ENCODE measurements at places on chromosomes 2 and 18. TPM values are rescaled to one million over a fixed set of nuclear protein-coding genes. Genes with fewer than 3 reads are reported as not detected.

DNA sequence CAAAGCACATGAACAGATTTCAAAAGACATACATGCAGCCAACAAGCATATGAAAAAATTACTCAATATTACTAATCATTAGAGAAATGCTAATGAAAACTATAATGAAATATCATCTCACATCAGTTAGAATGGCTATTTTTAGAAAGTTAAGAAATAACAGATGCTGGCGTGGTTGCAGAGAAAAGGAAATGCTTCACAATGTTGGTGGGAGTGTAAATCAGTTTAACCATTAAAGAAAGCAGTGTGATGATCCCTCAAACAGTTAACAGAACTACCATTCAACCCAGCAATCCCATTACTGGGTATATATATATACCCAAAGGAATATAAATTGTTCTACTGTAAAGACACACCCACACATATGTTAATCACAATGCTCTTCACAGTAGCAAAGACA is 117.7 kb upstream of the SETBP1 start:
- DNase-seq: no peak

DNA sequence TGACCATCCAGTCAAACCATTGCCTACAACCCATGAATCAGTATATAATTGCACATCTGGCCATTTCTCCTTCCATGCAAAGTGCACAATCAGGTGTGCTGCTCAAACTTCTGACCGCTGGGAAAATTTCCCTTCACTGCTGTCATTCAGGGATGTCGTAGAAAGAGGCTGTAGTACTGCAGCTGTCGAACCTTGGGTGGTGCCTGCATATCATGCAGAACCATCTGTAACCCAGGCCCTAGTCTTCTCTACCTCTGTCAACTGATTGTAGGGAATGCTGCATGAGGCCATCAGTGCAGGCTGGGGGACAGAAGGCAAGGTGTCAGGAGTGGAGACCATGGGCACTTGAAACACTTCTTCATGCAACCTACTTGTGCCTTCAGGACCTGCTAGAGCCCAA is 267.5 kb downstream of the CALCRL start:
- DNase-seq: no peak

GRCh38 chr2:25606892-25607291 is 66.5 kb downstream of the DTNB start:
- DNase-seq: peak; percentile 63

DNA sequence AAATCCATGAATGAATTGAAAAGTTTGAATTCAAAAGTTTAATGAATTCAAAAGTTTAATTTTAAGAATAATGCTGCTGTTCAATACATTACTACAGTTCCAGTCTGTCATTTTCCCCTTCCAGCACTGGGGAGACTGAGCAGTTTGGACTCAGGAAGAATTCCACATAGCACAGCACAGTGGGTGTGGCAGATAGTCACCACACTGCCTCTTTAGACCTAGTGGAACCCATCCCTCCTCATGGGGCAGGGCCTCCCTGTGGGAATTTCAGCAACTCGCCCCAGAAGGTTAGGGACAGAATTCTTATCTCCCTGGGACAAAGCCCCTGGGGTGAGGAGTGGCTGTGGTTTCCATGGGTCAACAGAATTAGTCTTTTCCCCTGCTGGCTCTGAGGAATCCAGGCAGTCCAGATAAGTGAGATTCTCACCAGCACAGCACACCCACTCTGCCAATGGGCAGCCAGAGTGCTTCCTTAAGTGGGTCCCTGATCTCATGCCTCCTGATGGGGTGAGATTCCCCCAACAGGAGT is 442.0 kb upstream of the SYT4 start:
- no peak for DNase-seq

GRCh38 chr18:78634061-78634696 is 345.4 kb upstream of the SALL3 start:
- no peak for DNase-seq

DNA sequence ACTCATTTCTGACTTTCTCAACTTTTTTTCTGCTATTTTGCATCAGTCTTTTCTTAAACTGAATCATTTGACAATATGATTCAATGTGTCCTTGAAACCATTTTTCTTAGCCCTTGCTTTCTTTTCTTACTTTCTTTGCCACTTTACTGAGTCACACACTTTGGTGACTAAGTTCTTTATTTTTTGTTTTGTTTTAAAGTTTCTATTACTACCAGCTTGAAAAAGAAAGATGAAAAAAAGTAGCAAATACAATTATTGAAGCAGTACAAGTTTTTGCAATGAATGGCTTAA is 116.5 kb downstream of the DOCK10 start:
- DNase-seq: peak; percentile 45

DNA sequence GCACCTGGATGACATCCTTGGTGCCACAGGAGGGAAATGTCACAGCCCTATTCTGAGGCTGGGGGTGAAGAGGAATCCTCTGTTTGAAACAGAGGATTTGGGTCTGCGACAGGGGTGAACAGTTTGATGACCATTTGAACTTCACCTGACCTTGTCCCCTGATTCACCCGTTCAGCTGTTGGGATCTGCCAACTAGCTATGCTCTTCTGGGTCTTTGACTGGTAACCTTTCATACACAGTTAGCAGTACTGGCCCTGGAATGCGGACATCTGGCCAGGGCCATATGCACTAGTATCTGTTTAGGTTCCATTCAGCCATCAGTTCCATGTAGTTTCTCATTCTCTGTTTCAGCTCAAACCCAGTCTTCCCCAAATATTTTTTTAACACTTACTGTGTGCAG is 72.6 kb upstream of the MCFD2 start:
- DNase-seq: no peak

- DNase-seq: peak; percentile 41
These were observed 17.5 kb upstream of the ILKAP start for GRCh38 chr2:238220892-238221521.

DNA sequence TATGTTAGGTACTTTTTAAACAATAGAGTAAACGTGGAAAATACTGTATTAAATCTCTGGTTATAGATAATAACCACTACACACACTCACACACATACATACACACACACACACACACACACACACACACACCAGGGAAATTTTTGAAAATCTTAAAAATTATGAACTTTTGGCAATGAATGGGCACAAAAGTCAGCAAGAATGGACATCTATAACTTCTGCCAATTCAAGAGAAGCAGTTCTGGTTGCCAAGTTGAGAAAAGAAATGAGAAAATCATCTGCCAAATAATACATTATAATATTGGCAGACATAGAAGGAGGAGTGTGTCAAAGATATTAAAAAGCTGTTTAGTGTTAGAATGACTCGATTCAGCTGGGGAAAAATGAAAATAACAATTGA is 42.9 kb upstream of the TMEM178A start:
- DNase-seq: peak; percentile 51

GRCh38 chr2:219636144-219636915 is 8.9 kb downstream of the SLC4A3 start:
- no peak for DNase-seq

DNA sequence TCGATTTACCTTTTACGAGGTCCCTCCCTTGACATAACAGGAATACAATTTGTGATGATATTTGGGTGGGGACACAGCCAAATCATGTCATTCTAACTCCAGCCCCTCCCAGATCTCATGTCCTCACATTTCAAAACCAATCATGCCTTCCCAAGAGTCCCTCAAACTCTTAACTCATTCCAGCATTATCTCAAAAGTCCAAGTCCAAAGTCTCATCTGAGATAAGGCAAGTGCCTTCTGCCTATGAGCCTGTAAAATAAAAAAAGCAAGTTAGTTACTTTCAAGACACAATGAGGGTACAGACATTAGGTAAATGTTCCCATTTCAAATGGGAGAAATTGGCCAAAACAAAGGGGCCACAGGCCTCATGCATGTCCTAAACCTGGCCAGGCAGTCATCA is 381.1 kb downstream of the PIK3C3 start:
- DNase-seq: no peak

DNA sequence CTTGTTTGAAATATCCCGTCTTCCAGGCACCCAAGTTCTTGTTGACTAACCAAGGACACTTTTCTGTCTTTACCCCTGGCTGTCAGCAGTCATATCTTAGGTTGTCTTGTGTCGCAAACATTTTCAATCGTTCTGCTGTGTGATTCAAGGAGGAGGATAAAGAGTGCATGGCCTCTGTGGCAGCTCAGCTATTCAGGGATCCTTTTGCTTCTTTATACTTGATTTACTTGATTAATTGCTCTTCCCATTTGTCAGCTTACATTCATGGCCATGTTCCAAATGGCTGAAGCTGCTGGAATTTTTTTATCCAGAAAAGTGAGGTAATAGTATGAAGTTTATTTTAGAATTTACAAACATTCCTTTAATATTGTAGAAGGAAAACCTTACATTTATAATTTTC is 97.3 kb upstream of the FZD5 start:
- peak; percentile 16 for DNase-seq

DNA sequence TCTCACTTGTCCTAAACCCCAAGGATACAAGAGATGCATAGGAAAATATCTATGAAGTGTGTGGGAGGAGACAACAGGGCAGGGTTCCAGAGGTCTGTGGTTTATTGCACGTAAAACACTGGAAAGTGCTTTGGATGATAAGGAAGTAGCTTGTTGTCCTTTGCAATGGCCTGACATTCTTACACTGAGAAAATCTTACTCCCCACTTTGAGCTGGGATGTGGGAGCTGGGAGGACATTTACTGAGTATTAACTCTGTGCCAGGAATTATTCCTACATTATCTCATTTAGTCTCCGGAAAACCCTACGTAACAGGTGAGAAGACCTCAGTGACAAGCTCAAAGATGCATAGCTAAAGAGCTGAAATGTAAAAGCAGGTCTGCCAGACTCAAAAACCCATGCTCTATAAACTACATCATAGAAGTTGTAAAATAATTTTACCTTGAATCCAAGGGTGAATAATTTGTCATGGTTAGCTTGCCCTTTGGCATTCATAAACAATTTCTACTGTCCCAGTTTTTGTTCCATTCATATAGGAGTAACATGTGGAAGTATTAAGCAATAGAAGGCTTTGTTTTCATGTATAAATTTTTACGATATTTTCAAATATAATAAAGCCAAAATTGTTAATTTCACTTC is 9.2 kb upstream of the GALNT3 start:
- peak; percentile 34 for DNase-seq

DNA sequence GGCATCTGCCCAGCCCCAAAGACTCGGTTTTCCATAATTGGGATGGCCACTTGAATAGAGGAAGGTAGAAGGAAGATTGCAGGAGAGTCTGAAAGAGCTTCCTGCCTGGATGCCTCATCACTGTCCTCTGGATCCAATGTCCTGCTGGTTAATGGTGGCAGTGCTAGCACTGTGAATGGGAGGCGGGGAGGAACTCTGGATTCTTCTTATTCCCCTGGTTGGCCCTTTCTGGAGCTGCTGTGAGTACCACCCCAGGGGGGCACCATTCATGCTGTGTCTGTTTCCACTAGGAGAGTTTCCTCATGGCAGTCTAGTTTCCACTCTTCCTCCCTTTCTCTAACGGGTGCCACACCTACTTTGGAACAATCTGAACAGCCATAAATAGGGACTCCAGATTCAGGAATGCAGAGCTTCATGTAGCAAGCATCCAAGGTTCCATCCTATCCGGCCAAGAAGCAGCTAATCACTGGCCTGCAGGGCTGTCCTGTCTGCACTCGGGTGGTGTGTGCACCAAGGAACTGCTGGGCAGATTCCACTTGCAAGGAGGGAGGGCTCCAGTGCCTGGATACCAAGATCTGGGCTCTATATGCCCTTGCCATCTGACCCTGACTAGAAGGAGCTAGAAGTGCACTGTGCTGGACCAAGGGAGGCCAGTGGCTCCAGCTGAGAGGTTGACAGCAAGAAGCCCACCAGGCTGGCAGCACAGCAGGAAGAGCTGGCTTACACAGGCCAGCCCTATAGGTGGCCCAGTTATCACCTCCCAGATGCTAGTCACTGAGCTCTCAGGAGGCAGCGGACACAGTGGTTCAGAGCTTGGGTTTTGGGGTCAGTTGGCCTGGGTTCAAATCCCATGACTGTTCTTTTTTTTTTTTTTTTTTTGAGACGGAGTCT is 4.6 kb upstream of the ATOH8 start:
- peak; percentile 69 for DNase-seq

DNA sequence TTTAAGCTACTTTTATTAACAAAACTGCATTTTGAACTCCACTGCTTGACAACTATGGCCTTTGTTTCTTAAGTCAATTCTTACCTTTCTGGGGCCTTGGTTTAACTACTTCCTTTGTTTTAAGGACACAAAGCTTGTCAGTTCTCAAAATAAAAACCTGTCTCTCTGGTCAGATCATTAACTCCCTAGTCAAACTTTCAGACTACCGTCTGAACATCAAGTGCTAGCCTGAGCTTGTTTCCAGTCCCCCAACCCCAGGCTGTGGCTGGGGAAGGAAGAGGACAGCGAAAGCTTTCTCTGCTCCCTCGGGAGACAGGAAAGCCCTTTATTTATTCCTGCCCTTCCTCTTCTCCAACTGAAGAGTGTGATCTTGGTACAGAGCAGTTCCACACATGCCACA is 1.7 kb downstream of the SH3YL1 start:
- DNase-seq: no peak

DNA sequence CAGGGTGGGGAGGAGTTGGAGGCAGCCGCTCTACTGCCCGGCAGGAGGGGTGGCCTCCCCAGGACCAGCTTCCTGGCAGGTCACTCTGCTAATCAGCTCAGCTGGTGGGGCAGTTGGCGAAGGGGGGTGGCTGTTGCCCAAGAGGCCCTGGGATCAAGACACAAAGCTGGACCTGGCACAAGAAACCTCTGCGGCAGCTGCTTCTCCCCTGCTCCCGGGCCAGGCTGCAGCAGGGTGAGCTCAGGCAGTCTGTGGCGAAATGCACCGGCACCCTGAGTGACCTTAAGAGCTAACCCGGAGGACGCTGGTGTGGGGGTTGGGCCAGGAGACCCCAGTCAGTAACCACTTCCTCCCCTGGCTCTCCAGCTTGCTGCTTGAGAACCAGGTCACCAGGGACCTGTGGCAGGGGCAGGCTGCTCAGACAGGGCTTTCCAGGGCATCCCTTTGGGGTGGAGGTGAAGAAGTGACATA is 31.1 kb downstream of the TOGARAM2 start:
- DNase-seq: peak; percentile 35

GRCh38 chr2:54409752-54410151 is 46.4 kb upstream of the SPTBN1 start:
- DNase-seq: no peak

GRCh38 chr2:119544075-119544938 is at the start of gene CFAP221:
TSS of gene CFAP221 (plus strand) at chr2:119544449. CDS start at chr2:119546132, 1,683 bp downstream.
- DNase-seq: peak; percentile 35

GRCh38 chr2:9310377-9310776 is 103.8 kb downstream of the ASAP2 start:
- peak; percentile 95 for DNase-seq

GRCh38 chr2:149579972-149580882 is 7.3 kb downstream of the MMADHC start:
- DNase-seq: no peak

The FAM117B gene
- 4.7 TPM for total RNA-seq

The INHBB gene
- total RNA-seq: not detected

The APCDD1 gene
- total RNA-seq: 0.09 TPM

The PLB1 gene
- total RNA-seq: 2.7 TPM

The STEAP3 gene
- 50.9 TPM for total RNA-seq

The LYPD6B gene
- not detected for total RNA-seq

The MC5R gene
- not detected for total RNA-seq

The MARCHF4 gene
- total RNA-seq: 0.57 TPM

The LINC00305 gene
- not detected for total RNA-seq

The CYS1 gene
- 7.0 TPM for total RNA-seq

The DNMT3A gene
- total RNA-seq: 10.8 TPM
